MG63 (cell line): ENCODE measurements at places on chromosomes 2 and 18.

GRCh38 chr2:86636842-86637241 lies 13.2 kb upstream of the RNF103 start:
- no peak for DNase-seq

- DNase-seq: no peak
These were observed 219.7 kb upstream of the EPHA4 start for GRCh38 chr2:221791844-221792243.

DNA sequence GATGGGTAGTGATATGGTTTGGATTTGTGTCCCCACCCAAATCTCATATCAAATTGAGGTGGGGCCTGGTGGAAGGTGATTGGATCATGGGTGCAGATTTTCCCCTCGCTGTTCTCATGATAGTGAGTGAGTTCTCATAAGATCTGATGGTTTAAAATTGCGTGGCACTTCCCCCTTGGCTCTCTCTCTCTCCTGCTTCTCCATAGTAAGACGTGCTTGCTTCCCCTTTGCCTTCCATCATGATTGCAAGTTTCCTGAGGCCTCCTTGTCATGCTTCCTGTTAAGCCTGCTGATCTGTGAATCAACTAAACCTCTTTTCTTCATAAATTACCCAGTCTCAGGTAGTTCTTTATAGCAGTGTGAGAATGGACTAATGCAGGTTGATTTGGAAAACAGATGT lies 223.2 kb upstream of the APCDD1 start:
- DNase-seq: no peak

DNA sequence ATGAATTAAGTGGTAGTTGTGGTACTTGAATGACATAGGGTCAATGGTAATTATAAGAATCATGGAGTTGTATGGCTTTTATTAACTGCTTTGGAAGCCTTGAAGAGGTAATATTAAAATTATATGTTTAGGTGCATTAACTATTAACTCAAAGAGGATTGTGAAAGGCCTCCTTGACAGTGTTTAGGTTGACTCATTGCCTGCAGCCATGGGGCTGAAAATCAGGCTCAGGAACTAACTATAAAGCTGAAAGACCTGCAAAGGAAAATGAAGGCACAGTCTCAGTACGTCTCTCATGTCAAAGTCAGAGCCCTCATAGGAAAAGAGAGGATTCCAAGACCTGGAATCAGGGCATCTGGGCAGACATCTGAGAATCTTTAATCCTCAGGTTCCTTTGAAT lies 31.0 kb downstream of the CACNB4 start:
- no peak for DNase-seq

DNA sequence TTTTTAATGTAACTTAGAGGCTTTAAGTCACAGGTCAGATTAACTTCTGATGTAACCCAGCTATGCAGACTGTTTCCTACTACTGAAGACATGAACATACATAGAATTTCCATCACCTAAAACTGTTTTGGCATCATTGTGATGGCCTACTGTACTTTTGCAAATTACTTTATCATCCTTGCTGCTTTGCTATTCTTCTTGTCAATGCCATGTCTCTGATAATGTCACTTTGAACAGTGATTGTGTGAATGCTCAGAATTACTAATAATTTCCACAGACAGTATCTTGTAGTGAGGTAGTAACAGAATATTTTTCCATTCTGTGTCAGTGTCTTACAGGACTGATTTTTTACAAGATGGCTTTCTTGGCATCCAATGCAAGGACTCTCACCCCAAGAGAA lies 663.5 kb downstream of the DPP10 start:
- DNase-seq: no peak

DNA sequence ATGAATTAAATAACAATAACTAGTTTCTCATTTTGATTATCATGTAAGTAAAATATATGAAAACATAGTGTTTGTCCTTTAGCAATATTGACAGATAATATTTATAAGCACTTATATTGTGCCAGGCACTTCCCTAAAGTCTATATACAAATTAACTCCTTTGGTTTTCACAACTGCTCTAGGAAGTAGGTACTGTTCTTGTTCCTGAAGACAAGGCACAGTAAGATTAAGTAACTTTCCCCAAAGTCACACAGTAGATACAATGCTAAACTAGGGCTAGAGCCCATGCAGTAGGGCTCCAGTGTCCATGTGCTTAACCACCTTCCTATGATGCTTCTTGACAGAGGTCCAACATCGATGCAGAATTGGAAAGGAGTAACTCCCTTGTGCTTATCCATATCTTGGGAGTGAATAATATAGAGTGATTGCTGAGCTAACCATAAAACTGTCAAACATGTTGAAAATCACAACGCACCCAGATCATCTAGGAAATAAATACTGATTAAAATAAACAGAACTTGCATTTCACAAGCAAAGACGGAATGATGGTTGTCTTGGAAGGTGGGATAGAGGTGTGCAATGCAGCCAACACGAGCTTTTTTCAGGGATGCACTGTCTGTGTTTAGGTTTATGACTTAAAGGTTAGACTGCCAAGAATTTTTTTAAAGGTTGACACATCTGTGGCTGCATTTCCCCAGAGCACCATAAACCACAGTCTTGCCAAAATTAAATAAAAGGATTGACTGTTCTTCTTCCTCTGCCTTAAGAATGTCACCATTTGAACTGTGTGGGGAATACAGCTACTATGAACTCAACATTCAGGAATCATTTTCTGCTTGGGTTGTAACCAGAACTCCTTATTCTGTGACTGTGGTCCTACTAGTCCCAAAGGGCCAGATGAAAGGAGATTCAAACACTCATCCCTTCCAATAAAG lies 80.8 kb downstream of the ANKRD44 start:
- no peak for DNase-seq

DNA sequence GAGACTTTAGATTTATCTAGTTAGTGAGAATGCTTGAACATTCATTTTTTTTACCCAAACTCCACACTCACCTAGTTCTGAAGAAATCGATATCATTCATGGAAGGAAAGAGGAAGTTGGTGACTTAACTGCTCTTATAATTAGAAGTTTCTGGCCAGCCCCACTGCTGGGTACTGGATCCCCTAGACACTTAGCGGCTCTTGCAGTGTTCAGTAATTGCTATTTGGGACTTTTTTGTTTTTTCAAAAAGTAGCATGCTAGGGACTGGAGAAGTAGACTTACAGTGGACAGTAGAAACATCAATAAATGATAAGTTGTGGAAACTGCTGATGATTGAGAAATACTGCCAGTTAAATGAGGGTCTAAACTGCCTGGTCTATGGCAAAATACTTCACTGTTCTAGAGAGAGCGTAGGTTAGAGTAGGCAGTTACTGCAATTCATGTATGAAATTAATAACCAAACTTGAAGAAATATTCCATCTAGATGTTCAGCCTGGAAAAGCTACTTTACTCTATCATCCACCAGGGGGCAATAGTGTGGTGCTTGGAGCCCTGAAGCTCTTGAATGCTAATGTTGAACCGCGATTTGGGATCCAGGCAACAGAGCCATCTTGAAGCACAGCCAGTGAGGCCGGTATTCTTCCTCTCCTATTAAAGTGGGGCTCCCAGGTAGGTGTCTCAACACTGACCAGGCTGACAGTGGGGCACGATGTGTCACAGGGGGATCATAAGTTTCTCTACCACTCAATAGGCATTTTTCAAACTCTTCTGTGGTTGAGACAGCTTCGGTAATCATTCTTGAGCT lies 146.1 kb upstream of the SESTD1 start:
- DNase-seq: peak; percentile 13

- DNase-seq: peak; percentile 72
These were observed at the start of gene SESTD1 for GRCh38 chr2:179264368-179265081. Gene SESTD1, minus strand, starts transcription at chr2:179264832. Its CDS starts 72,991 bp downstream, at chr2:179191841.

DNA sequence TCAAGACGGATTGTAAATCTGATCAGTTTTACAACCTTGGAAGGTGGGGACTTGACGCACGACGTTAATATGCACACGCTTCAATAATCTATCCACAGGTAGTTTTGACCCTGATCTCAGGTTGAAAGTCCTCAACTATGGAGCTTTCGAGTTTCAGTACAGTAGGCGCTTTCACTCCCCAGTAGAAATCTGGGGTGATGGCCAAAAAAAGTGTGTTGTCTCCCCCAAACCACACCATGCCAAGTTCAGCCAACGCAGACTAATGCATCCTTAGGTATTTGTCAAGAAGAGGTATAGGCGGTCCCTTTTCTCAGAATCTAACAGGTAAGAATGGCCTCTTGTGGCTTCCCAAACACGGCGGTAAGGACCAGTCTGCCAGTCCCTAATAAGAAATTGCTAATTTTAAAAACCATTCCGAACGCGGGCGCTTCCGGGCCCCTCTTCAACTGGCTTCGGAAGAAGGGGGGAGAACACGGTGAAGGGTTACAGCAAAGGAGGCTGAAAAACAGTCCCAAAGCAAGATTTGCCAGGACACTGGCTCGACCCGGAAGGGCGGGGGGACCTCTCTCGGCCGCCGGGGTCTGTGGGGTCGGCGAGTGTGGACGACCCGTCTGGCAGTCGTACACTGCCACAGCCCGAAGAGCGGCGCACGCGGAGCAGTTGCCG lies 659 bp downstream of the FAM210A start:
- DNase-seq: no peak

GRCh38 chr18:62741118-62741566 lies 25.8 kb downstream of the PHLPP1 start:
- peak; percentile 23 for DNase-seq

GRCh38 chr2:98944775-98945174 lies 8.8 kb upstream of the CRACDL start:
- DNase-seq: no peak

DNA sequence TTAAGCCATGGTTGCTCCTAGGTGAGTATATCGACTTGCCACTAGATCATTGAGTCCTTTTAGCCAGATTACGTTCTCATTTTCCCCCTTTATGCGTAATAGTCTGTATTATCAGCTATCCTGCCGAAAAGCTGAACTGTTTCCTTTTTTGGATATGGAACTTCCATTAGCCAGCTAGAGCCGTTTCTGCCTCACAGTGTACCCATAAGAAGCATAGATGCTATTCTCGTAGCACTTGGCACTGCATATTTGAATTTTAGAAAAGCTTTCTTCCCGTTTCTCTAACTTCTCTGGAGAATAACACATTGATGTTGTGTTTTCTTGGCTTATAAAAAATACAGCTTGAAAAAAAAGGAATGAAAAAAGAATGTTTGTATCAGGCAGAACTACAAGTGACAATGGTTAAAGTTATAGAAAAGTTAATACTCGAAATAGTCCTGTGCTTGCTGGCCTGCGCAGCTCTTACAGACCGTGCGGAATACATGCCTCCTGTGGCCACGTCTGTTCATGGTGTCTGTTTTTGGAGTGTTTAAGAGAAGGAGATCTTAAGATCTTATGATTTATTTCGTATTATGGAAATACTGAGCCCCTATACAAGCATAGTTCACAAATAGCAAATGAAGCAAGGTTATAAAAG lies 710 bp downstream of the DUSP19 start:
- no peak for DNase-seq

DNA sequence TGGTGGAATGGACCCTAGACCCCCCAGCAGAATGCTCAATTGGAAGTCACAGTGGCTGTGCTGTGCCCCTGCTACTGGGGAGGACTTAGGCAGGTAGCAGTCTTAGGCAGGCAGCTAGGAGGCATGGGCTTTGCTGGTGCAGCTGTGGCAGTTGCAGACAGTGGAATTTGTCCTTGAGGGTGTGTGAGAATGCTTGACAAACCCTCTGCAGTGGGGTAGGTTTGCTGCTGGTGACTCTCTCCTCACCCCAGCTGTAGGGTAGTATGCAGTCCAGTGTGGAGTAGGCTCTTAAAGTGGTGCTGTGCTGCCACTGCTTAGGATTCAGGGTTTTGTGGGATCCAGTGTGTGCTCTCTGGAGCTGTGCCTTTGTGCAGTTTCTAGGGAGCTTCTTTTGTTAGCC lies 61.3 kb downstream of the NUP35 start:
- no peak for DNase-seq

GRCh38 chr2:100470898-100471514 lies 724 bp downstream of the NMS start:
- peak; percentile 38 for DNase-seq

DNA sequence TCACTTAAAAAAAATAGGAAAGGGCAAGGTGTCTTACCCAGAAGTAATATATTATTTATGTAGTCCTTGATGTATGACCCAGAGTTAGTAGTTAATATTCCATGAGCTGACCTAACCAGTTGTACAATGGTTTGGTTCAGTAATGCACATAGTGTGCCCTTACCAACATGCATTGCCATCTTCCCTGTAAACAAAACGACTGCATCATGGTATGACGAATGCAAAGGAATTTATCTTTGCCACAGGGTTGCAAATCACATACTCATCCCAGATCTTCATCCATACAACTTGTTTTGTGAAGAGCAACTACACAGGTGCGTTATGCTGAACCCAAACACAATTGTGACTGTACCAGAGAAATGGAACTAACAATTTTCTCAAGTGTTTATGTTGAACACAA lies 68.9 kb upstream of the ZSWIM2 start:
- DNase-seq: no peak

GRCh38 chr2:86280191-86280667 lies 57.2 kb downstream of the REEP1 start:
- DNase-seq: no peak

DNA sequence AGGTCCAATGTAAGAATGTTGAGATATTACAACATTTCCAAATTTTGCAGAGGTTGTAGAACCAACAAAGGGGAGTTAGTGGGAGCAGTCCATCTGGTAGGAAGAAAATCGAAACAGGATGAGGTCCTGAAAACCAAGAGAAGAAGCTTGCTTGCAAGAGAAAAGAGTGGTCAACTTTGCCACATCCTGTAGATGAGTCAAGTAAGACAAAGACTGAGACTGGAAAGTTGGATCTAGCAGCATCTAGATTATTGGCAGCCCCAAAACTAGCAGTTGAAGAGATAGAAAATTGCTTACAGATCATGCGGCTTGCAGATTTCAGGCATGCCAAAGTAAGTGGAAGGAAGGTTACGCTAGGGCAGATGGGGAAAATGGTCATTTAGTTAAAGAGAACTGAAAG lies 378.9 kb downstream of the GRB14 start:
- no peak for DNase-seq

DNA sequence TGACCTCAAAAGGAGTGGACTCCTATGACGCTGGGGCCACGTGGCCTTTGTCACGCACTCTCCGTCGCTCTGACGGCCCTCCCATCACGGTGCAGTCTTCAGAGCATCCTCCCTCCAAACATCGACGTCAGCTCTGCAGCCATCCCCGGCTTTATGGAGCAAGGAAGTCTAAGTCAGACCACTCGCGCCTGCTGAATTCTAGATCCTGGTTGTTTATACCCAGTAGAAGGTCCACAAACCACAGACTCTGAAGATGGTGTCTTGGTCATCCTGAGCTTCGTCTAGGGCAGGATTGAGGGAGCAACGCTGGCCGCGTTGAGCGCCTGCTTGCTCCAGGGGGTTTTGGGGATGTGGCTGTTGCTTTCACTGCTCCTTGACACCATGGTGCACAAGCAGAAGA lies 228.0 kb upstream of the SALL3 start:
- DNase-seq: no peak

- no peak for DNase-seq
These were observed 35.4 kb upstream of the MPPE1 start for GRCh38 chr18:11943551-11943950.
